ENCODE measurements at places on chromosomes 16 and 17.

- no peak for DNase-seq
- peak overlapping the region; percentile 64 for H3K4me3 ChIP-seq
- H3K36me3 ChIP-seq = peaks cover 12% of the 10 kb centered on the region
- H3K27me3 ChIP-seq = no peaks in the 10 kb centered on the region
Measured at GRCh38 chr17:57441270-57441600, 184.9 kb downstream of the MSI2 start.

DNA sequence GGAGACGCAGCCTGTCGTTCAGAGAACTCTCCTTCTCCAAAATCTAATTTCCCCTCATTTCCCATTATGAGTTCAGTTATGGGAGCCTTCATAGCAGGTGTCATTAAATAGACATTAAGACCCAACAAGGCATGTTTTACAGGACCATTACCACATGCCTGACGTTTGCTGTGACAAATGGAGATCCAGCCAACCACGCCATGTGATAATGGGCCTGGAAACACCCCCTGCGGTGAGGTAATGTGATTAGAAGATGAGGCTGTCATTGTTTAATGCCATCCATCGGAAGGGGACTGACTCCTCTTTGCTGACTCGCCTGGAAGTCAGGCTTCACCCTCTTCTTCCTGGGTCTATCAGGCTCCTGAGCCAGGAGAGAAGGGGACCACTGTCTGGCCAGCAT, 76.9 kb downstream of the WSCD1 start:
- no peak for DNase-seq
- H3K4me1 ChIP-seq = no peaks in the 10 kb centered on the region
- peaks cover 24% of the 10 kb centered on the region for H3K27me3 ChIP-seq

GRCh38 chr17:79406316-79406715, 204.5 kb downstream of the RBFOX3 start:
- H3K27me3 ChIP-seq = peaks cover 16% of the 10 kb centered on the region
- H3K4me1 ChIP-seq = peaks cover 2% of the 10 kb centered on the region
- H3K27ac ChIP-seq = no peak overlapping the region
- DNase-seq = no peak

DNA sequence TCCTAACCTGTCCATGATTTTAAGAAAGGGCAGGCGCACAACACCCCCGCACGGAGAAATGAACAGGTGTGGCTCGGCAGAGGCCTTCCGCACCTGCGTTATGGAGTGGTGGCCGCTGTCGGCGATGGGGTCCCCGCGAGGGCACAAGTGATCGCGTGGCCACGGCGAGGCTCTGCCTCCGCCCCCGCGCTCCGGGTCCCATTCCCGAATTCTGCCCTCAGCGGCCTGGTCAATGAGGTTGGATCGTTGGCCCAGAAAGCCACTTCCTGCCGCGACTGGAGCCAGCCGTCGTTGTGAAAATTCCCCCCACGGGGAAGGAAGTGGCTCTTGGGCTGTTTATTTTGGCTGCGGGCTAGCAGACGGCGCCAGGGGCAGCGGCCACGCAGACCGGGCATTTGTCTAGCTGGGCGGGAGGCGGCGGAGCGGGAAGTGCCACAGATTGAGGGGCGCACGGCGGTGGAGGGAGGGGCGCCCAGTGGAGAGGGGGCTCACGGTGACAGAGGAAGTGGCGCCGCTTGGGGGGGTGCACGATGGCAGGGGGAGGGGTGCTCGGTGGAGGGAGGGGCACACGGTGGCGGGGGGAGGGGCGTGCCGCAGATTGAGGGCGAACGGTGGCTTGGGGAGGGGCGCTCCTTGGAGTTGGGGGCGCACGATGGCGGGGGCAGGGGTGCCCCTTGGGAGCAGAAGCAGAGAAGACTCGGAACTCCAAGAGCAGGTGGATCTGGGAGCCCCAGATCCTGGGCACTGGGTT, 25.0 kb downstream of the MRC2 start:
- H3K36me3 ChIP-seq = no peaks in the 10 kb centered on the region
- peak overlapping the region; percentile 89 for H3K4me3 ChIP-seq
- DNase-seq = no peak
- peak overlapping the region; percentile 93 for H3K27ac ChIP-seq

DNA sequence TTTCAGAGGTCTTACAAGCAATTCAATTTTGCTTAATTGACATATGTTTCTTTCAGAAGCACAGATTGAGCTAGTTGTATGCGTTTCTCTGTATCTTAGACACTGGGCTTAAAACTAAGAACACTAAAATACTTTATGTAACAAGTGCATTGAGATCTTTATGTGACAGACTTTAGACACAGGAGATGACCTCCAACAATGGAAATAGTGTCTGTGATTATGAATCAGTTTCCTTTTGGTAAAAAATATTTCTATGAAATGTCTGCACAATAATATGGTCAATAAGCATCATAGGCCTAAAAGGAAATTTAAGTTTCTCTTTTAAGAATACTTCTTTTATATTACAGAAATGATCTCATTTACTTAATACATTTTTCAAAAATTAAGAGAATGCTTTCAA, 153.2 kb downstream of the SKAP1 start:
- no peaks in the 10 kb centered on the region for H3K27me3 ChIP-seq
- no peak for DNase-seq
- H3K36me3 ChIP-seq = peaks cover 43% of the 10 kb centered on the region
- peak overlapping the region; percentile 3 for H3K27ac ChIP-seq

DNA sequence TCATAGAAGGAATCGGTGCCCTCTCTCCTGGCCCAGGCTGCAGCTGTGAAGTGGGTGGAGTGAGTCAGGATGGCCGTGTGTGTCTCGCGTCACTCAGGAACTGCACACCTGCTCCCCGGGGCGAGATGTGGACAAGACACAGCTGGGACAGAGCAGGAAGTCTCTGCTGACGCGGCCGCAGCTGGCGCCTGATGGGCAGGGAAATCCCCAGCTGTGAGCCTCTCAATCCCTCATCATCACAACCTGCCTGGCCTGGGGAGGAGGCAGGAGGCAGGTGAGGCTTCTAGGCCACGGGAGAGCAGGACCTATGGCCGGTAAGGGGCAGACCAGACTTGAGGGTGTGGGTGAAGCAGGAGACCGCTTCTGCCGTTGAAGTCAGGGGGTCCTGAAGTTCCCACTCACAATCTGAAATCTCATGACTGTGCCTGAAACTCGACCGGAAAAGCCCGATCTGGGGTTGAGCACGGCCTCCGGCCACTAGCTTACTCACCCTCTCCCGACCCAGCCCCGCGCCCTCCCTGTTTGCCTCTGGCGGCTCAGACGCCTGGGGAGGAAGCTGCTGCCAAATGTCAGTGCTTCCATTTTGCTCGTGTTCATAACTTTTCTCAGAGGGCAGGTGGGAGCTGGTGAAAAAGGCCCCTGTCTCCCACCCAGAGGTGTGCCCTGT, 1.1 kb upstream of the TRPV3 start:
- DNase-seq = no peak
- H3K27ac ChIP-seq = no peak overlapping the region
- H3K4me1 ChIP-seq = peaks cover 3% of the 10 kb centered on the region
- peaks cover 6% of the 10 kb centered on the region for H3K27me3 ChIP-seq
- no peak overlapping the region for H3K4me3 ChIP-seq

DNA sequence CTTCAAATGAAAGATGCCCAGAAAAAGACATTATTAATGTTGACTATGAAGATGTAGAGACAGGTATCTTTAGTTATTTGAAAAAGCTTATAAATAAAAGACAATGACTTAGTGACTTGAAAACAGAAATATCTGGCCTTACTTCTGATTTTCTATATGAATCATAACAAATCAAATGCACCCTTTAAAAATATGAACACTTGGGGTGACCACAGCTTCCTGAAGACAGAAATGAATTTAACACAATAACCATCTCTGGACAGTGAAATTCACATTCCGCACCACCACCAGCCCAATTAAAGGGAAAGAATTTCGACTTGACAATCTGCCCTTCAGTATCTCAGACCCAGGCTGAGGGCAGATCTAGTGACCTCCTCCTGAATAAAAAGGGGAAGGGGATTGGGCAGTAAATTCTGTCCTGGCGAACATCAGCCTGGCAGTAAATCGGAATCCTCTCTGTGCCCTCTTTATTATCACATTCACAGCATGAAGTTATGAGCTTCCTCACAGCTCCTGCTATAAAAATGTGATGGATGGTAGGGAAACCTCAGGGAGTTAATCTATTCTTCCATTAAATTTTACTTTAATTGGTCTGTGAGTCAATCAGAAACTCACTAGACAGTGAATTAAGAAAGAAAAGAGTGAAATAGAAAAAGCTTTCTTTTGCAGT, 131.5 kb downstream of the SNX11 start:
- H3K27me3 ChIP-seq = no peaks in the 10 kb centered on the region
- DNase-seq = no peak
- H3K4me1 ChIP-seq = peaks cover 75% of the 10 kb centered on the region
- peaks cover 16% of the 10 kb centered on the region for H3K36me3 ChIP-seq
- H3K27ac ChIP-seq = no peak overlapping the region

GRCh38 chr17:39401412-39402243, at the start of gene FBXL20:
Gene FBXL20, minus strand, starts transcription at chr17:39401626. Its CDS starts 224 bp downstream, at chr17:39401402.
- no peaks in the 10 kb centered on the region for H3K36me3 ChIP-seq
- H3K27me3 ChIP-seq = peaks cover 1% of the 10 kb centered on the region
- DNase-seq = peak; percentile 98
- H3K4me3 ChIP-seq = peak within 1 kb of the TSS; percentile 94
- peaks cover 41% of the 10 kb centered on the region for H3K4me1 ChIP-seq

- H3K4me1 ChIP-seq = peaks cover 3% of the 10 kb centered on the region
- peaks cover 2% of the 10 kb centered on the region for H3K36me3 ChIP-seq
- no peak overlapping the region for H3K4me3 ChIP-seq
- peaks cover 9% of the 10 kb centered on the region for H3K27me3 ChIP-seq
- DNase-seq = no peak
- no peak overlapping the region for H3K27ac ChIP-seq
Measured at GRCh38 chr16:71537643-71538042, 11.4 kb downstream of the CHST4 start.

DNA sequence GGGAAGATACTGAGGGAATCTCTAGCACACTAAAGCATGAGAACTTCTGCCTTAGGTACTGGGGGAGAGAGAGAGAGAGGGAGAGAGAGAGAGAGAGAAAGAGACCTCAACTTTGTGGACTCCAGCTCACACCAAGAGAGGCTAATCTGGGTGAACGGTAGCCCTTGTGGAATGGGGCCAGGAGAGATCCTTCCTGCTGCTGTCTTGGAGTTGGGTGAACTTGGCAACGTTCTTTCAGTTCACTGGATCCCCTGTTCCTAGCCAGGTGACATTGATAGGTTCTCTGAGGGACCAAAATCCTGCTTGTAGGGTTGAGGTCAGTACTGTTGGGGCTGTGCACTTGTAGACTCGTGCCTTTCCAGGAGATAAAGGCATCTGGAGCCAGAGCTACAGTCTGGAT, 26.5 kb upstream of the WFIKKN2 start:
- H3K36me3 ChIP-seq = no peaks in the 10 kb centered on the region
- H3K4me3 ChIP-seq = no peak overlapping the region
- H3K27ac ChIP-seq = no peak overlapping the region

DNA sequence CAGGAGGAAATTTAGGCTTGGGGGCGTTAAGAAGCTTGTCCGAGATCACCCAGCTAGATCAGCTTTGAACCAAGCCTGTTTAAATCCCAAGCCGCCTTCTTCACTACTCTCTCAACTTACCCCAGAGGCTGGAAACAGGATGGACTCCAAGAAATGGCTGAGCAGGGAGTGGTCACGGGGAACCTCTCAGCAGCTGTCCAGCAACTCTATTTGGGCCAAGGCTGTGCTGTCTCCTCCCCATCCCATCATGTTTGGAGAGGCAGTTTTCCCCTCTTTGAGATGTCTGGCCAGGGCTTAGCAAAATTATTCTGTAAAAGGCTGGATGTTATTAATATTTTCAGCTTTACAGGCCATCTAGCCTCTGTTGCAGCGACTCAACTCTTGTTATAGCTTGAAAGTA, 305.7 kb downstream of the RBFOX1 start:
- H3K4me1 ChIP-seq = no peaks in the 10 kb centered on the region
- H3K27ac ChIP-seq = no peak overlapping the region
- no peak for DNase-seq
- H3K4me3 ChIP-seq = no peak overlapping the region
- H3K27me3 ChIP-seq = no peaks in the 10 kb centered on the region
- H3K36me3 ChIP-seq = no peaks in the 10 kb centered on the region

GRCh38 chr17:4574448-4575045, 9.8 kb upstream of the SMTNL2 start:
- H3K27me3 ChIP-seq = no peaks in the 10 kb centered on the region
- H3K4me1 ChIP-seq = peaks cover 13% of the 10 kb centered on the region
- H3K4me3 ChIP-seq = no peak overlapping the region
- H3K36me3 ChIP-seq = no peaks in the 10 kb centered on the region
- no peak overlapping the region for H3K27ac ChIP-seq

- peak; percentile 89 for DNase-seq
- peaks cover 24% of the 10 kb centered on the region for H3K4me1 ChIP-seq
- H3K4me3 ChIP-seq = peak within 1 kb of the TSS; percentile 92
- peak within 1 kb of the TSS; percentile 97 for H3K27ac ChIP-seq
- H3K36me3 ChIP-seq = peaks cover 22% of the 10 kb centered on the region
Measured at GRCh38 chr17:31321481-31321880, at the start of gene EVI2A. Gene EVI2A, minus strand, starts transcription at chr17:31321622. Its CDS starts 2,609 bp downstream, at chr17:31319013.
